ENCODE measurements at places on chromosomes 3 and 15. TPM values are rescaled to one million over a fixed set of nuclear protein-coding genes. Genes with fewer than 3 reads are reported as not detected.

ZSCAN2 gene
- total RNA-seq, result 10.9 TPM

PYGO1 gene
- 6.3 TPM for total RNA-seq

TMEM207 gene
- not detected for total RNA-seq

CDHR4 gene
- 0.43 TPM for total RNA-seq

OR5AC2 gene
- total RNA-seq, result not detected

All from bronchial smooth muscle cell (primary cell).